Right atrium auricular region (tissue), 2 donors: ENCODE measurements at places on chromosomes 1 and 21.

DNA sequence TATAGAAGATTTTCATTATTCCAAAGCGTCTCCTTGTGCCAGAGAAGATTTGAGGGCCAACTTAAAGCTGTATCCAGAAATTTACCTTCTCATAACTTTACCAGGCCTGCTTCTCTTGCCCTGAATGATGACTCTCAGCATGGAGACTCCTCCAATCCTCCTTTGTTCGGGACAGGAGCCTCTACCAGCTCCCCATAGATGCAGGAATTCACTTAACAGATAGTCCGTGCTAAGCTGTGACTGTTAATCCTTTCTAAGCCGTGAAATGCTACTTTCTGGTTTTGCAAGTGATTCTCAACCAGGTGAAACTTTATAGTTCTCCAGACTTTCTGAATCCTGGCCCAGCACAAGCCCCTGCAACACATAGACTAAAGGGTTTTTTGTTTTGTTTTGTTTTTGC, 31.8 kb upstream of the KCND3 start:
- no peak for DNase-seq

- peak; percentile 91 for DNase-seq
Measured at GRCh38 chr1:153945795-153946621, 510 bp downstream of the DENND4B start.

- no peak for DNase-seq
Measured at GRCh38 chr1:171937938-171938337, 96.6 kb downstream of the DNM3 start.

- no peak for DNase-seq
Measured at GRCh38 chr1:214295934-214296333, 15.0 kb downstream of the SMYD2 start.

GRCh38 chr1:223118418-223118817, 24.6 kb downstream of the TLR5 start:
- DNase-seq, result no peak

DNA sequence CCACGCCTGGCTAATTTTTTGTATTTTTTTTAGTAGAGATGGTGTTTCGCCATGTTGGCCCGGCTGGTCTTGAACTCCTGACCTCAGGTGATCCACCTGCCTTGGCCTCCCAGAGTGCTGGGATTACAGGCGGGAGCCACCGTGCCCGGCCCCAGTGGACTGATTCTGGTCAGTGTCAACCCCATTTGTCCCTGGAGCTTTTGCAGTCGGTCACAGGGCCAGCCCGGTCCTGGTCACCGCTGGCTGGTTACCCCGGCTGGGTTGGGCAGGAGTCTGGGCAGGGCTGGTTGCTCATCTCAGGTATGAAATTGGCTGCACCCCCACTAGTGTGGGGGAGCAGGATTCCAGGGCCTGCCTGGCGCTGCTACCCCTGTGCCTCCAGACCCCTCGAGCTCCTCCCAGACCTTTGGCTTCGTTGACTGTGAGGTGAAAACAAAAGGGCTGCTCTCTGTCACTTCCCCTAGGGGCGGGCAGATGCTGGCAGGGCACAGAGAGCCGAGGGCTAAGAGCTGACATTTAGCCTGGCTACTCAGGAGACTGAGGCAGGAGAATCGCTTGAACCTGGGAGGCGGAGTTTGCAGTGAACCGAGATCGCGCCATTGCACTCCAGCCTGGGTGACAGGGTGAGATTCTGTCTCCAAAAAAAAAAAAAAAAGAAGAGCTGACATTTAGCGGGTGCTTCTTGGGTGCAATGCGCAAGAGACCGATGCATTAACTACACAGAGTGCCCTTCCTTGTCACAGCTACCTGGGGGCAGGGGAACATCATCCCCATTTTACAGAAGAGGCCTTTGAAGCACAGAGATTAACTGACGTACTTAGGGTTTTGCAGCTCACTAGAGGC, 10.6 kb downstream of the TNFRSF1B start:
- DNase-seq, result no peak

- DNase-seq, result no peak
Measured at GRCh38 chr1:218670875-218671274, 325.7 kb downstream of the TGFB2 start.

DNA sequence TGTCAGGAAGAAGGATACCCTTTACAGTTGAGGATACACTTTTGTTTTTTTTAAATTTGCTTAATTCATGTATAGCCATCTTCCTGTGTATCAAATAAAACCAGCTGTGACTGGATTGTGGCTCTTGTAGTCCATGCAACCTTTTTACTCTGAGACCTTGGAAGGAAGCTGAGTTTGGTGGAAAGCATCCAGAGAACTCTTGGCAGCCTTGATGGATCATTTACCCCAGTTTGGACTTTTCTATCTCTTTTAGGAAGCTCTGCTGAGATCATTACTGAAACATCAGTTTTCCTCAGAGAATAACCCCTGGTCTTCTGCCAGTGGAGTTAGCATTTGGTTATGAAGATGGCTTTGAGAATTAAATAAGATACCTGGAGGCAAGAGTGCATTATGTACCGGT, 21.2 kb upstream of the APOBEC4 start:
- no peak for DNase-seq

DNA sequence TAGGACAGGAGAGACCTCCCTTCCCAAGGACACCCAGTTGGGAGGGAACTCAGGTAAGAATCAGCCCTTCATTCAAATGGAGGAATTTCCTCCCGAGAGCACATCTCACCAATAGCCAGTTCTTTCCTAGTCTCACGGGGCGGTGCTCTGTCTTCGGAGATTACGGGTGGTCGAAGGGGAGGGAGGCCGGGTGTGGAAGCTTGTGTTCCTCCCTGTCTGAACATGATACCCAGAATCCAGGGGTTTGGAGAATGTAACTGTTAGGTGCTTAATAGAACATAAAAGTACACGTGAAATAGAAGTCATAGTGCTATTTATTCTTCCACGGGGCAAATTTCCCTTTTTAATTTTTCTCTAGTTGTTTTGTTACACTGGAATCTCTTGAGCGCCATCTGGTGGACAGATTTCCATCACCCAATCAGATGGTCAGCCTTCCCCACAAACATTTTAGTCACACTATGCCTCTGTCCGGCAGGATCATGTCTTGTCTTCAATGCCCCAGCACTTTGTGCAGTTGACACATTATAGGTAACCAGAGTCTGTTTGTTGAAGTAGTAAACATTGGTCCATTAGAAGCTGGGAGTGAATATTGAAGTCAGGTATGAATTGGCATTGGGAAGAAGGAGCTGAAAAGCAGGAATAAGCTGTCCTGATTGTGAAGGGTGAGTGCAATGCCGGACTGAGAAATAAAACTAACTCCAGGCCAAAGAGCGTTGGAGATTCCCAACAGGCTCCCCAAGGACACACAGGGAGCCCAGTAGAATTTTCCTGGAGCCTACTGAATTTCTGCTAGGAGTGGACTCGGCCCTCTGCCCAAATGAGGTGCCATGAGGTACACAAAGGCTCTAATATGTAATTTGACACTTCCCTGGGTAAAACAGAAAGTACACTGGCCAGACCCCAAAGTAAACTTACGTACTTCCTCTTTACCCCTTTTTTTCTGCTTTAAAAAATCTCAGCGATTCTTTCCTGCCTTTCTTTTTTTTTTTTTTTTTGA, 27.6 kb upstream of the ZNF697 start:
- DNase-seq, result peak; percentile 94

DNA sequence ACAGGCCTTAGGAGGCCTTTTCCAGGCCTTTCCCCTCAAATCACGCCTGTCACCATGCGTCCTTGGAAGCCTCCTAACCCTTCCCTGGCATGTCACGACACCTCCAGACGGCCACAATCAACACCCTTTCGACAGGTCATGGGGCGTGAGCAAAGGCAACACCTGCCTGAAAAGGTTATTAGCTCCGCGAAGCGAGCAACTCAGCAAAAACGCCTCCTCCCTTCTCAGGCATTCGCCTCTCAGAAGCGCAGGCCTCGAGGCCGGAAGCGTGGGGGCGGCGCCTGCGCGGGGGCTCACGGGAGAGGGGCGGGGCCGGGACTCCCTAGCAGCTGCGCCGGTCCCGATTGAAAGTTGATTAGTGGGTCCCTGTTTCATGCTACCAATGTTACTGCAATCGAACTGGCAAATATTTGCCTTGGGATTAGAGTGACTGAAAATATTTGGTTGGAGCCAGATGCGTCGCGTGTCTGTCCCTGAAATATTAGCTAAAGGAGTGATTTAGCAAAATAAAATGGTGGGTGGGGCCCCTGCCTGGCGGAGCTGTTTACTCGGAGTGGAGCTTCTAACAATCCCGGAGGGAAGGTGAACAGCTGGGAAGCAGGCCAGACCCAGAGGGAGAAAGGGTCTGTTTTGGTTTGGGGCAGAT, 44.9 kb downstream of the GFI1 start:
- DNase-seq, result no peak

DNA sequence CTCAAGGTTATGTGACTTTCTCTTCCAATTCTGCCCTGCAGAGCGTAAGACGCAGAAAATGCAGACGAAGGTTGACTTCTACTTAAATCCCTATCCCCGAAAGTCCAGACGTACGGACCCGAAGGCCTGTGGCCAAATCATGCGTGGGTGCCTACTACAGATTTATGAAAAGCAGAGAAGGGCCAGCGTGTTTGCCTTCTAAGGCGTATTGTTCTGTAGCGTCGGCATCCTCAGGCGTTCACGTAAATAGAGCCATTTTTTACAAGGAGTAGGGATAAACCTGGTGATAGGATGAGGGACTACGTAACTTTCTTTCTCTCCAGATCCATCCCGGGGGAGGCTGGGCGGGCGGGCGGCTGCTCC, 222 bp upstream of the GIPC2 start:
- no peak for DNase-seq

- no peak for DNase-seq
Measured at GRCh38 chr1:228363686-228364067, 43.0 kb downstream of the TRIM11 start.
